Left ventricle myocardium superior (tissue), 1 donor: ENCODE measurements at places on chromosomes 1 and 21.

DNA sequence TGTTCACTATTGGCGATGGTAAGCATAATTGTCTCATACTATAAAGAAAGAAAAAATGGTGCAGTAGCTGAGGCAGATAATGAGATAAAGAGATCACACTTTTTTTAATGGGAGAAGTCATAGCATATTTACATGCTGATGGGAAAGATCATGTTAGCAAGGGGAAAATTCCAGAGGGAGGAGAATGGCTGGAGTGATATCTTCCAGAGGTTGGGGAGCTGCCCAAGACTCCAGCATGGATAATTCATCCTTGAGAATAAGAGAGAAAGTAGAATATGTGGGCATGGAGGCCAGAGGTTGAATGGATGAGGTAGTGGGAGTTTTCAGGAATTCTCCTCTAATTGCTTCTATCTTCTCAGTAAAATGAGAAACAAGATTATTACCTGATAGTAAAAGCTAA, 45.8 kb upstream of the RGS1 start:
- no peak for DNase-seq

- no peak for DNase-seq
Measured at GRCh38 chr1:242086706-242087105, 87.8 kb upstream of the MAP1LC3C start.

- no peak for DNase-seq
Measured at GRCh38 chr1:183021405-183022201, 1.6 kb upstream of the LAMC1 start.

GRCh38 chr1:169809370-169810095, 14.8 kb upstream of the METTL18 start:
- DNase-seq = no peak

DNA sequence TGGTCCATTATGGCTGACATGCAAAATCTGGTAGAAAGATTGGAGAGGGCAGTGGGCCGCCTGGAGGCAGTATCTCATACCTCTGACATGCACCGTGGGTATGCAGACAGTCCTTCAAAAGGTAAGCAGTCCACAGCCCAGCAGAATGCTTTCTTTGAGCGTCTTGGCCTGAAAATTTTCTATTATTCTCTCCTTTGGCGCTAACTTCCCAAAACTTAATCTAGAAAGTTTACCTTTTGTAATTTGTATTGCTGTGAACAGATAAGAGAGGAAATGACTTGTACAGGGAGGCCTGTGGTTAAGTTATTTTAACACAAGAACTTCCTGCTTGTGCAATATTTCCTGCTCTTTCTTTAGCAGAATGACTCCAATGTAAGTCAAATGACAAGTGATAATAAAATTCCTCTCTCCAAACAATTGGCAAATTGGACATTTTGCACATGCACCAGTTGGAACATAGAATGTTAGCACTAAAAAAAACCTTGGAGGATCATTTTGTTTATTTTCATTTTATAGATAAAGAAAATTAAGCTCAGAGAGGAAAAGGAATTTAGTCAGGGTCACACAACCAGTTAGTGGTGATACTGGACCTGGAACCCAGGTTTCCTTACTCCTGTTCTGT, 18.9 kb downstream of the CAP1 start:
- no peak for DNase-seq

DNA sequence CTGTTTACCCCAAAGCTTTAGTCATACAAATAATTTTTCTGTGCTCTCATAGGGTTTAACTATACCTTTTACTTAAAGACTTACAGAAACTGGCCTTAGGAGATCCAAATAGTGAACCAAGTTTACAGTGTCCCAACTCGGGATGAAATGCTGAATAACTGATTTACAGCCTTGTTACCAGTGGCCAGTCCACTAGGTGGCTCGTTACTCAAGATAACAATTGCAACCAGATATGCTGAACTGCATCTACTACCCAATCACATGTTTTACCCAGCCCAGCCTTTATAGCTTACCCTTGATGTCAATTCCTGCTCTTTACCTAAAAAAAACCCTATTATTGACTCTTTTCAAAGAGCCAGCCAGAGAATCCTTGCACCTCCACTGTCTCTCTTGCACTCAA, 1148.8 kb upstream of the ADGRL4 start:
- no peak for DNase-seq

DNA sequence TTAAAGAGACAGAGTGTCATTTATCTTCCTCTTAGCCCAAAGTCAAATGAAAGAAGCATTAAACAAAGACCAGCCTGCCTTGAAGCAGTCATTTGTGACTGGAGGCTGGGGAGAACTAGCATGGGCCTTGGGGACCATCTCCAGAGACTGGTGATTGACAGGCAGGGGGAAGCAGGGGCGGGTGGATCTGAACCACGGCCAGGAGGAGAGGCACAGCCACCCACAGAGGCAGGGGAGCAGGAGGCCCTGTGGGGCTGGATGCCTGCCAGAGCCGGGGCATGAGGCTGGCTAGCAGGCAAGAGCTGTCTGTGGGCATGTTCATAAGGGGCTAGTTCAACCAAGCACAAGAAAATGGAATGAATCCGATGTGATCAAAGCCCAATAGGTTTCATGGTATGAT, 73.9 kb downstream of the PLXNA2 start:
- peak; percentile 59 for DNase-seq

GRCh38 chr1:241596633-241597032, 43.5 kb downstream of the CHML start:
- no peak for DNase-seq

DNA sequence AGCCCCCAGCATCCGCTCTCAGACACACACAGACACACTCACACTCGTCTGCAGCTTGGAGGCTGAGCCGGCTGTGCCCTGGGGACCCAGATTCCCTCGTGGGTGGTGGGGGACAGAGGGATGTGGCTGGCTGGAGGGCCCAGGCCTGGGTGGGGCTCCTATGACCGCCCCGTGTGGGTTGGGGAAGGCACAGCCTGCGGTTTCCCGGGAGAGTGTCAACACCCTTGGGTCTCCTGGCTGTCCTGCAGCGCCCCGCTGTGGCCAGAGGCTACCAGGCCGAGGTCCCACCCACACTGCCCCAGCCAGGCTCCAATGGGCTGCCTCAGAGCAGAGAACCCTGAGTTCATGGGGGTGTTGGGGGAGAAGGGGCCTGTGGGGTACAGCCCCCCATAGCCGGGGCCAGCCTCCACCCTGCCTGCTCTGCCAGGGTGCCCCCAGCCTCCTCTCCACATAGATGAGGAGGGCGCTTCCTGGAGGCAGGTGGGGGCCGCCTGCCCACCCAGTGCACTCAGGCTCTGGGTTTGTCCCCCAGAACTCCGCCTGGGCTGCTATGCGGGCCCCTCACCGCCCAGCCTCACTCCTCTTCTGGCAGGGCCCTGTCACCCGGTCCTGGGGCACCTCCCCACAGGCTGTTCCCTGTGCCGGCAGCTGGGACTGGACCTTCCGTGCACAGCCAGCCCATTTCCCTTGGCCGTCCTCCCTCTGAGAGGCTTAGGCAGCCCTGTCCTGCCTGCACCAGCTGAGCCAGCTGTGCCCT, at the start of gene TTC34:
TTC34 (minus strand) TSS at position 159 of the 757 bp plus-strand sequence. CDS start 866 bp downstream, outside the sequence.
- DNase-seq = peak; percentile 41

- DNase-seq = peak; percentile 70
Measured at GRCh38 chr1:93728480-93729131, 47.0 kb upstream of the BCAR3 start.

GRCh38 chr1:37764414-37764825, 500 bp downstream of the EPHA10 start:
- DNase-seq = peak; percentile 37

GRCh38 chr21:45959182-45959581, 22.4 kb upstream of the COL6A1 start:
- DNase-seq = no peak
